ENCODE measurements at places on chromosomes 1 and 21. TPM values are rescaled to one million over a fixed set of nuclear protein-coding genes. Genes with fewer than 3 reads are reported as not detected.

DNA sequence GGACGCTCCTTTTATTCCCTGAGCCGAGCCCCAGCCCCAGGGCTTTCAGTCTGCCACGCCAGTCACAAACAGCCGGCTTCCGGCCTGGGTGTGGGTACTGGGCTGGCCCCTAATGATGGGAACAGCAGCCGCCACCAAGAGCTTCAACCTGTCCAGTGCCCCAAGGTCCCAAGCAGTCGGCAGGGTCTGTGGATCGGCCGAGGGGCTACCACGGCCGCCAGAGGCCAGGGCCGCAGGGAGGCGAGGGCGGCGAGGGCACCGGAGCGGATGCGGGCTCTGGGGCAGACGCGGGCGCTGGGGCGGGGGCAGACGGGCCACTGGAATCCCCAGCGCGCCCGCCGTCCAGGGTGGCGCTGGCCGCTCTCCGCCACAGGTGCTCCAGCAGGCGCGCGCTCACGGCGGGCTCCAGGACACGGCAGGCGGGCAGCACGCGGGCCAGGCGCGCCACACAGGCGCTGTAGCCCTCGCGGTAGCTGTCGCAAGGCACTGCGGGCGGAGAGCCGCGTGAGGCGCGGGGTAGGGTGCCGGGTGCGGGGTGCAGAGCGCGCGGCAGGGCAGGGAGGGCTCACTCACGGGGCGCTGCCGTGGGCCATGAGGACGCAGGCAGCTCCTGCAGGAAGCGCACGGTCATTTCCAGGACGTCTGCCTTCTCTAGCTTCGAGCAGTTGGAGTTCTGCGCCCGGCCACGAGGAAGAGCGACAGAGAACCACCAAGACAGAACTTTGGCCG lies 887 bp downstream of the HES2 start:
- no peak for DNase-seq

DNA sequence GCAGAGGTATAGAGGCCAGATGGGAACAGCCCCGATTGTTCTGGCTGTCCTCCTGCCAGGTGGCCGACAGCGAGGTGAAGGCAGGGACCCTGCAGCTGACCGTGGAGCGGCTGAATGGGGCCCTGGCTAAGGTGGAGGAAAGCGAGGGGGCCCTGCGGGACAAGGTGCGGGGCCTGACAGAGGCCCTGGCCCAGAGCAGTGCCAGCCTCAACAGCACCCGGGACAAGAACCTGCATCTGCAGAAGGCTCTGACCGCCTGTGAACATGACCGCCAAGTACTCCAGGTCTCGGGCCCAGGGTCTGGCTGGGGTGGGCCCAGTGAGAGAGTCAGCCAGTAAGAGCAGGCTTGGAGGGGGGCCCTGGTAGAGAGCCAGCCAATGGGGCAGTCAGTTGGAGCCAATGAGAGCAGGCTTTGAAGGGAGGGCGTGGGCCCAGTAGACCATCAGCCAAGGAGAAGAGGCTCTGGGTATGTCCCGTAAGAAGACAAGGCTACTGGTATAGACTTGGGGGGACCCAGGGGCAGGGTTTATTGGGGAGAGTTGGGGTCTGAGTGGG lies 11.3 kb downstream of the MFAP2 start:
- DNase-seq = no peak

DNA sequence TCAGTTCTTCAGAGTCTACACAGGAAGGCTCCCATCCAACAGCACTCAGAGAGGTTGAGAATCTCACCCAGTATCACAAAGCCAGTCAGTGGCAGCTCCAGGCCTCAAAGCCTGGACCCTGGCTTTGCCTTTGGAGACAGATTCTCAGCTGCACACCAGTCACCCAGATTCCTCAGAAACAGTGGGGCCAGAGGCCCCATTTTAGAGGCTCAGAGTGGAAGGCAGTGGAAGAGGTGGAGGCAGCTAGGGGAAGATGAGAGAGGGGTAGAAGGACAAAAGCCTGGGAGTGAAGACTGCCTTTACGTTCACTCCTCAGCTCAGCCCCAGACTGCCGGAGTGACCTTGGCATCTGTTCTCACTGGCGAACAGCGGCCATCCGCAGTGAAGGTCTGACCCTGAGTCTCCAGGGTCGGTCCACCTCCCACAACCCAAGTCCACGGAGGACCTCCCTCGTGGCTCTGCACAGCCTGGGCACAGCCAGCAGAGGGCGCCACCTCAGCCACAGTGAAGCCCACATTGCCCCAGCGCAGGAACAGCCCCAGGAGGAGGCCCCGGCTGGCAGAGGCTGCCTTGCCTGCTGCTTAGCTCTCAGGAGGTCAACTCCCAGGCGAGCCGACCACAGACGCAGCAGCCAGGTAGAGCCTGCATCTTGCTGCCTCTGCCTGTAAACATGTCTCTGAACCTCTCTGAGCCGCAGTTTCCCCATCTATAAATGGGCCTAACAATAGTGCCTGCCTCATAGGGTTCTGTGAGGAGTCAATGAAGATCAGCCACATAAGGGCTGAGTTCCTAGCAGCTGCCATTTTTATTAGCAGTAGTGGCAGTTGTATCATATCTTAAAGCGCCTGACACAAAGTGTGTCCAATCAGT lies 5.9 kb upstream of the FNDC5 start:
- DNase-seq = no peak

- peak; percentile 41 for DNase-seq
Observed at GRCh38 chr1:61083807-61084440, 1.6 kb downstream of the NFIA start.

GRCh38 chr1:184223216-184223615 lies 163.6 kb upstream of the C1orf21 start:
- peak; percentile 61 for DNase-seq

- DNase-seq = peak; percentile 34
Observed at GRCh38 chr1:246280551-246280950, 226.5 kb downstream of the SMYD3 start.

DNA sequence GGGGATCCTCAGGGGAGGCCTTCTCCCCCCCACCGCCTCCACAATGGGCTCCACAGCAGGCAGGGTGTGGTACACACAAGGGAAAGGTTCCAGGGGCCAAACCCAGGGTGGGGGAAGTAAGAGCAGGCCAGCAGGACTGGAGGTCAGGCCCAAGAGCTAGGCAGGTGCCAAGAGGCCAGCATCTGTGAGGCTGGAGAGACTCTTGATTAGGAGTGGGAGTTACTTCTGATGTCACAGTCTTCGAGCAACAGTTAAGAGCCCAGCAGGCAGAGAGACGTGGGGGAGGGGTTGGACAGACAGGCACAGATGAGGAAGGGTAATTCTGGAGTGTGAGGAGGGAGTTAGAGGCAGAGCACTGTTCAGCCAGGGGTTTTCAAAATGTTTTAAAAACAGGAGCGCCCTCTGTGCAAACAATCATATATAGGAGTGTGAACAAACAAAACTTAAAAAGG lies 55.8 kb downstream of the SLC9A1 start:
- no peak for DNase-seq

DNA sequence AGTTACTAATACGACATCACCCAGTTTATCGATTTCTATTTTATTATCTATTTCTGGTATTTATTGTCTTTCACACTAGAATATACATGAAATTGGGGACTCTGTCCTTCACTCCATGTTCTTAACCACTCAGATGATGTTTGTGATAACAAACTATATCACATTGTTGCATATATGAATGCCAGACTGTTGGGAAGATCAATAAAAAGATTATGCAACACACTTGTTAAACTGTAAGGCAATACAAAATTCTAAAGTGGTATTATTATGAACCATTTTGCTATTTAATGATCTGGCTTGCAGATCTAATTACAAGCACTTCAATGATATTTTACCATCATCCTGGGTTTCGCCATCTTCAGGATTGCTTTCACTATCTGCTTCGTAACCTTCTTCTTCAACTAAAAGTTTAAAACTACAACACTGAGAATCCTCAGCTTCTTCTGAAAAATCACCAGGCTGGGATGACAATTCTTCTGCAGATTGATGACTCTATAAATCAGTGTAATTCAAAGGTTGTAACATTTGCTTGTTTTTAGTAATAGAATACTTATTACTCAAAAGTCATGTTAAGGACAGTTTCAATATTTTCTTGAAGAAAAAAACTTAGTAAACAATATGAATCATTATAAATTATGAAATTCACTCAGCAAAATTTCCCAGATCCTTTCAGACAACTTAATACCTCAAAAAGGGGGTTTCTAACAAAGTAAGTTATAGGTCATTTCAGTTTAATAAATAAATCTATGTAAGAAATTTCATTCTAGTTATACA lies 63.9 kb downstream of the LYST start:
- no peak for DNase-seq

- DNase-seq = no peak
Observed at GRCh38 chr1:211630236-211631081, 45.0 kb downstream of the NEK2 start.

- no peak for DNase-seq
Observed at GRCh38 chr1:93925206-93925605, 16.0 kb upstream of the GCLM start.

DNA sequence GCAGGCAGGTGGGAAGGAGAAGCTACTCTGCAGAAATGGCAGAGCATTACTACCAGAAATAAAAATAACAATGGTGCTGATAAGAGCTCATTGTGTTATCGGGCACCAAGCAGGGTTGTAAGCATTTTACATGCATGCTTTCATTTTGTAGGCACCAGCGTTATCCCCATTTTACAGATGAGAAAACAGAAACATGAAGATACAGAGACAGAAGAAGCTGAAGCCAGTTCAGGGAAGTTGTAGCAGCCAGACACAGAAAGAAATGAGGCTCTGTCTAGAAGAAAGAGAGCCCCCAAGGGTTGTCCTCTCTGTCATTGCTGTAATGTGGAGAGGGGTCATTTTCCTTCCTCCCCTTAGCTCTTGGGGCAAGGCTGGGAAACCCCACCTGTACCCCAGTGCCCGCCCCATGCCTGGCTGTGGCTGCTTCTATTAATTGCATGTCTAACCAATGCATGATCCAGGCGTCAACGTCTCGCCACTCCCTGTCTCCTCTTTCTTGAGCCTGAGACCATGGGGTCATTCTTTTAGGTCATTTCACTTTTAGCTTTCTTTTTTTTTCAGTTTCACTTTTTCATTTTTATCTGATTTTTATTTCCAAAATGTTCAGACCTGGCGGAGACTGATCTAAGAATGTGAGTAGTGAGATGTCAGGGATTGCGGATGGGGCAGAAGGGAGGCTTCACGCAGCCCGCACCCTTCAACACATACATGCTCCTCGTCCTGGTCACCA lies 6.8 kb downstream of the OLIG1 start:
- DNase-seq = no peak

- DNase-seq = no peak
Observed at GRCh38 chr1:27503844-27504587, 14.0 kb upstream of the WASF2 start.

- no peak for DNase-seq
Observed at GRCh38 chr1:96075704-96076455, 645.7 kb upstream of the PTBP2 start.

The OR10J1 gene
- total RNA-seq = not detected

The OR2G6 gene
- not detected for total RNA-seq

The TMEM269 gene
- not detected for total RNA-seq

The RAB42 gene
- total RNA-seq = not detected

The ACTL8 gene
- 2.4 TPM for total RNA-seq

The C4BPA gene
- total RNA-seq = not detected

The LHX8 gene
- total RNA-seq = not detected

The MAP3K21 gene
- not detected for total RNA-seq

The GCSAML gene
- not detected for total RNA-seq
